ENCODE measurements at places on chromosomes 7 and 10. TPM values are rescaled to one million over a fixed set of nuclear protein-coding genes. Genes with fewer than 3 reads are reported as not detected.

CHN2 gene
- total RNA-seq = not detected

TACR2 gene
- not detected for total RNA-seq

TLX1 gene
- not detected for total RNA-seq

LIPF gene
- not detected for total RNA-seq

GRCh38 chr10:73232887-73233286 lies 14.2 kb downstream of the DNAJC9 start:
- no peak for DNase-seq

DNA sequence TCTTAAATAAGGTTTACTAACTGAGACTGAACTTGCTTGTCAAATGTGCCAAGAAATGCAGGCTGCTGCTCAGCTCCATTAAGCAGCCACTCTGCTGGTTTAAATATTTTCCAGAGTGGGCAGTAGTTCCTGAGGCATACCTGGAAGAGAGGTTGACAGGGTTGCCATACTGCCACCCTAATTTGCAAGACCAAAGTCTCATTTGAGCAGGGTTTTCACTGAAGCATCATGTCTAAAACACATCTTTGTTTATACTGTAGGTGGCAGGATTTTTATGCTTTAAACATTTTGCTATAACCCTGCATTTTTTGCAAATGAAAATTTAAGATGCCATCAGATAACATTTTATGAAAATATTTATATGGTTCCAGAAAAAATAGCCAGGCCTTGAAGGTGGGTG lies 618.0 kb upstream of the LRRTM3 start:
- DNase-seq = no peak

DNA sequence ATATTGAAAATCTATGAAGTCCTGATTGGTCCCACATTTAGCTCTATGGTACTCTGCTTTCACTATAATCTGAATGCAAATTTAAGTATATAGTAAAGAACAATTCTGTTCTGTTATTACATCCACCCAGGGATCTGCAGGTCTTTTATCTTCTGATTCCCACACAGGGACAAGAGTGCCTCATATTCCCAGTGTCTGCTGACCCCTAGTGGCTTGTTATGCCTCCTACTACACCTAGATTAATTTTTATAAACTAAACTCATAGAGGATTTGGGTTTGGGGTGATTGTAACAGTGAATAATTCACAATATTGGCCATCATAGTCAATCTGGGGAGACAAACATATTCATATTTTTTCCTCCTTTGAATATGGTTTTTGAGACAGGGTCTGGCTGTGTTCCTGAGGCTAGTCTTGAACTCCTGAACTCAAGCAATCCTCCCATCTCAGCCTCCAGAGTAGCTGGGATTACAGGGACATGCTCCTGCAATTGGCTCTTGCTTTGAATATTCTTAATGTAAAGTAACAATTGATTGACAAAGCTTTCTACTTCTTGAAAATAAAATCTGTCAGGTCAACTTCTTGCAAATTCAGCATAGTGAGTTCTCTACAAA lies 282.1 kb downstream of the KCND2 start:
- peak; percentile 47 for DNase-seq

DNA sequence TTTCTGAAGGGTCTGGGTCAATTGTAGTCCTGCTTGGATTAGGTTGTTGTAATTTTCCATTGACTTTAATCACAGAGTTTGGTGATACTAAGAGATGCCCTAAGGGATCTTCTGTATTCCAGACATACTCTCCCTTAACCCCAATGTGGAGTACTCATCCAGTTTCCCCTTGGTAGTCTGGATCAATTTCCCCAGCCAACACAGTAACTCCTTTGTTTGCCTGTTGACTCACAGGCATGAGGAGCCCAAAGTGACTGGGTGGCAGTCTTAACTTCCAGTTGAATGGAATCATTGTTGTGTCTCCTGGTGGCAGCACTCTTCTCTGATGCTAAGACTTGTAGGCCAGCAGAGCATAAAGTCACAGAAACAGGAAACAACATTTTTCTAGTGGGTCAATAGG lies 41.5 kb upstream of the PIK3CG start:
- DNase-seq = no peak

DNA sequence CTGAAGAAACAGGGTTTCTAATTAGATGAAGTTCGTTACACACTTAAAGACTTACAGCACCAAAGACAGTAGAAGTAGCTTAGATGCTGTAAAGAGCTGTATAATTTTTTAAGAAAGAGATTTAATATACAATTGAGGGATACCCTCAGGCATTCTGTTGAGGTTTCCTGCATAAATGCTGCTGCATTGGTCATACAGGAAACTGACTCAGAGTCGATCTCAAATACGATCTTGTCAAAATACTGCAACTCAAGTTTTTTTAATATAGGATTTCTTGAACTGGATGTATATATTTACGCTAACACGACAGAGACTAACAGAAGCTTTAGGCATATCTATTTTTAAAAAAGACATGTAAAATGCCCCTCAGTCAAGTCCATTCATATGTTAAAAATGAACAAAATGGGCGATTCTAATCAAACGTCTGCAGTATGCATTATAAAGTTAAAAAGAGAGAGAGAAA lies 2.4 kb upstream of the ARID5B start:
- DNase-seq = no peak

GRCh38 chr7:130479716-130480400 lies 12.0 kb upstream of the MEST start:
- DNase-seq = no peak

Data from PC-9 (cell line).